ENCODE measurements at places on chromosomes 12 and 14.

GRCh38 chr12:64124511-64125197 is 97.4 kb downstream of the KICS2 start:
- no peak for DNase-seq

DNA sequence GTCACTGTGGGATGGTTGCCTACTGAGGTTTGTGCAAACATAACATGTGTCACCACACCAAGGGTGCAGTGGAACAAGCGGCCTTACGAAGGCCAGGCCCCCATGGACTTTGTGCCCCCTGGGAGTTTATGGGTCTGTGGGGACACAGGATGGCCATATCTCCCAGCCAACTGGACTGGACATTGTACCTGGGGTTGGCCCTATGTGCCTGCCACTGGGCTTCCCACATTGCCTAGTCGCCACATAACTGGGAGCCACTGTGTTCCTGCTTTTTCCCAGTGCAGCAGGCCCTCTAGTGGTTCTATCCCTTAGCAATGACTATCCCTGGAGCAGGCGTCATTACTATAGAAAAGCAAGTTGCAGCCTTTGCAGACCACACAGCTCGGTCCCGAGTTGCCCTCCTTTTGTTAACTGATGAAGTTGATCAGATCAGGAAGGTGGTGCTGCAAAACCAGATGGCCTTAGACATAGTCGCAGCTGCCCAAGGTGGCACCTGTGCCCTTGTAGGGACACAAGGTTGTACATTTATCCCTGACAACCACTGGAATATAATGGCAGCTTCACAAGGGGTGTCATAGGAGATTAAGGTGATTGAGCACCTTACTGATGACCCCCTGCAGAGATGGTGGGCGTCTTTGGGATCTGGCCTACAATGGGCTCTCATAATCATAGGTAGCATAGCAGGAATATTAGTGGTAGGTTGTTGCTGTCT is 15.2 kb upstream of the RNASE12 start:
- DNase-seq, result no peak

DNA sequence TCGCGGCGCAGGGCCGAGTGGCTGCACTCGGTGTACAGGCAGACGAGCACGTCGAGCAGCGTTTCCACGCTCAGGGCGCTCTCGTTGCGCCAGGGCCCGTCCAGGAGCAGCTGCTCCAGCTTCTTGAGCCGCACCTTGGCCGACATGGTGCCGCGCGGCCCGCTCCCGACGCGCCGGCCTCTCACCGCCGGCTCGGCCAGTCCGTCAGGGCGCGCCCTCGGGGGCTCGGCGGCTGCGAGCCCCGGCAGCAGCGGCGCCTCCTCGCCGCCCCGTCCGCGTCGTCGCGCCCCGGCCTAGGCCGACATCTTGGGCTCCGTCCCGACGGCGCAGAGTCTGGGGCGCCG is 349 bp downstream of the CDC42BPB start:
- no peak for DNase-seq

DNA sequence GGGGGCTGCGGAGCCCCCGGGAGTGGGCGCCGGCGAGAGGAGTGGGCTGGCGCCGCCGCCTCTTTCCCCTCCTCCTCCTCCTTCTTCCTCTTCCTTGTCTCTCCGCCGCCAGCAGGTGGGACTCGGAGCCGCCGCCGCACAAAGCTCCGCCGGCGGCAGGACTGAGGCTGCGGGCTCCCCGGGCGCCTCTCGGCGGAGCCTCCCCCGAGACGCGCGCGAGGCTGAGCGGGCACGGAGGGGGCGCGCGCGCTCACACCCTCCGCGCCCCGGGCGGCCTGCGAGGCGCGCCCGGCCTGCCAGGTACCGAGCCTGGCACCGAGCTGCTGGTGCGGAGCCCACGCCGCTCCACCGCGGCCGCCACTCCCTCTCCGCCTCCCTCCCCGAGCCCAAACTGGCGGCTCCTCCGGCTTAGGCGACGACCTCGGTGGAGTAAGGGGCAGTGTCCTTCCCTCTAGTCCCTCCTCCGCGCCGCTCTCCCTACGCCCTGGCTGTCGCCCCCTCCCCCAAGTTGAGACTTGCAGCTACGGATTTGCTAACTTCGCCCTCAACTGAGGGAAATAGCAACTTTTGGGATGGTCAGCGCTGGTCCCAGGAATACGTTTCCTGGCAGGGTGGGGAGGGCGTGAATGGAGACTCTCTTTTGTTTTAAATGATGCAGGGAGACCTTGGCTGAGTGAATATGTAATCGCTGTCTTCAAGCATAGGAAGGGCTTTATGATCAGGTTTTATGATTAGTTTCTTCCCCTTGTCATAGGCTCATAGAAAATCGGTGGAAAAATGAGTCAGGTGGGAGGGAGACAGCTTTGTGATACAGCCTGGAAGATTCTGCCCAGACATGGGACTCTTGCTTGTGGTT is 199.5 kb upstream of the CAND1 start:
- DNase-seq, result peak; percentile 6

GRCh38 chr14:50301914-50302313 is 10.1 kb downstream of the L2HGDH start:
- no peak for DNase-seq

GRCh38 chr12:49980501-49981349 is 8.0 kb downstream of the AQP6 start:
- DNase-seq, result no peak

GRCh38 chr14:98984719-98985041 is 287.3 kb downstream of the BCL11B start:
- peak; percentile 38 for DNase-seq

DNA sequence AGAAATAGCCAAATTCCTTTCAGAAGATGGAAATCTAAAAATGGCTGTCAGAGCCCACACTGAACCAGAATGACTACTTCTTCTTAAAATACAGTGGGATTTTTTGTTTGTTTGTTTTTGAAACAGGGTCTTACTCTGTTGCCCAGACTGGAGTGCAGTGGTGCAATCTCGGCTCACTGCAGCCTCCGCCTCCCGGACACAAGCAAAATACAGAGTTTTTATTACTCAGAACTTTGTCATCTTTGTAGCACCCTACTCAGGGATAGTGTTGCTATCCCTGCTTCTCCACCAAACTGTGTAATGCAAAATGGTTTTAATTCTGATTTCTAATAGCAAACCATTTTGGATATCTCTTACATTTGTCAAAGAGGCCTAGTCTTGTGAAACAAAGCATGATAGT is 16.4 kb downstream of the ZNF410 start:
- no peak for DNase-seq

- DNase-seq, result no peak
Observed at GRCh38 chr12:96239711-96240635, 45.8 kb downstream of the ELK3 start.

GRCh38 chr12:86194721-86195120 is 61.5 kb downstream of the MGAT4C start:
- no peak for DNase-seq

DNA sequence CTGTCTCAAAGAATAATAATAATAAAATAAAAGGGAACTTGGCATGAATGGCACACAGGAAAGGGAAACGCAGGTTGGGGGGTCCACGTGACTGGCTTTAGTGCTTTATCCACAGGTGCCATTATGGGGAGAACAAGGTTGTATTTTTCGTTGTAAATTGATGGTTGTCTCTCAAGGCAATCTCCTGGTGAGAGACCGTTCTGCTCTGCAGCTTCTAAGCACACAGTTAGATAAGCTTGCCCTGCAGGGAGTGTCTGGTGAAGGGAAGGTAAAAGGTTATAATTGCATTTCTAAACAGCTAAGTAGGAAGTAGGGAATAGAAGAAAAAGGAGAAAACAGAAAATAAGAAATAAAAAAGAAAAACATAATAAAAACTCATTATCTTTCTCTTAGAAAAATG is 69.1 kb upstream of the CPSF6 start:
- DNase-seq, result no peak

DNA sequence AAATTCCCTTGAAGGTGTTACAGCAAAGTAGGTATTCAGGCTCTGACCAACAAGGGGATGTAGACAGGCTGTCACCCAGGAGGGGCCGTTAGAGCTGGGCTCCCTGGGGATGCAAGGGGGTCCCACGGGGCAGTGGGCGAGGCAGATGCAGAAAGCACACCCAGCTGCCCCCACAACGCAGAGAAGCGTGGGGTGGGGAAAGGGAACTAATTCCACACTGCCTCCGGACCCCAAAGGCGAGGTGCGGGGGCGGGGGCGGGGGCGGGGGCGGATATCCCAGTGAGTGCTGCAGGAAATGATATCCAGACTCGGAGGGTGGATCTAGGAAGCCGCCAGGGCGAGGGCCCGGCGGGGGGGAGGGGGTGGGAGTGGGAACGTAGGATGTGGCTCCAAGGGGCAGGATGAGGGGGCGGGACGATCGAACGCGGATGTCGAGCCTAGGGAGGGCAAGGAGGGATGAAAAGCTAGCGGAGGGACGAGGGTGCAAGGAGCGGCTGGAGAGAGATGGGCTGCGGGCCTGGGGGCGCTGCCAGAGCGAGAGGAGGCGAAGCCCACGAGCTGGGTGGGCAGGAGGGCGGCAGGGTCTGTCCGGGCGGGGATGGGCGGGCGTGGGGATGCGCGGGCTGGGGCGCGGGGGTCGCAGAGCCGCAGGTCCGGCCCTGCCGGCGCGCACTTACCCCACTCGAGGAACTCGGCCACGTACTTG is 874 bp downstream of the CDC42BPB start:
- no peak for DNase-seq

- DNase-seq, result no peak
Observed at GRCh38 chr12:19779395-19780056, 340.2 kb downstream of the AEBP2 start.

DNA sequence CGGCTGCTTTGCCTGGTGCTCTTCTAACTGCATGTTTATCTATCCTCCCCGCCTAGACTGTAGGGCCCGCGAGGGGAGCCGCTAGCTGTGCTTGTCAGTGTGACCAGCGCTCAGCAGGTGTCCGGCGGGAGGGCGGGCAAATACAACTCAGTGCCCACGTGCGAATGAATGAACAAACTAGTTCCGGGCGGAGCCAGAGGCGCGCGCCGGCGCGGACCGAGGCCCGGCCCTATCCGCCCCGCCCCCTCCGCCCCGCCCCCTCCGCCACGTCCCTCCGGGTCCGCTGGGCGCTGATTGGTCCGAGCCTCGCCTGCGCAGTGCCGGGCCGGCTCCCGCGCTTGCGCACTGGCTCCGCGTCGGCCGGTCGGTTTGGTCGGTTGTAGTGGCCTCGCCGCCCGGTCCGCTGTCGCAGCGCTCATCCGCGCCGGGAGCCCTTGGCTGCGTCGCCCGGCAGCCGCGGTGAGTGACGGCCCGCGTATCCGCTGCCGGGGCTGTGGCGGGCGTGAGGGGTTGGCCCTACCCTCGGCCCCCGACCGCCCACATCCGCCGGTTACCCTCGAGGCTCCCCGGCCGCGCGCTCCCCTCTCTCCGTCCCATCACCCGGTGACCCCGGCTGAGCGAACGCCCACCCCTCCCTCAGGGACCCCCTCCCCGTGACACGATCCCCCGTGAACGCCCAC is 60.0 kb downstream of the DDX51 start:
- peak; percentile 79 for DNase-seq

DNA sequence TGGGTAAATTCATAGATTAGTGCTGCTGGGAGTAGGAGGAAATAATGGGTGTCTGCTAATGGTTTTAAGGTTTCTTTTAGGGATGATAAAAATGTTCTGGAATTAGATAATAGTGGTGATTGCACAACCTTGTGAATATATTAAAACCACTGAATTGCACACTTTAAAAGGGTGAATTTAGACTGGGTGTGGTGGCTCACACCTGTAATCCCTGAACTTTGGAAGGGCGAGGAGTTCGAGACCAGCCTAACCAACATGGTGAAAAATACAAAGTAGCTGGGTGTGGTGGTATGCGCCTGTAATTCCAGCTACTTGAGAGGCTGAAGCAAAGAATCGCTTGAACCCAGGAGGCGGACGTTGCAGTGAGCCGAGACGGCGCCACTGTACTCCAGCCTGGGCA is 1.3 kb downstream of the RAD52 start:
- DNase-seq, result no peak

All from activated CD8-positive, alpha-beta memory T cell treated with anti-CD3 and anti-CD28 coated beads for 1 hour (primary cell).